ENCODE measurements at places on chromosomes 7 and 10. TPM values are rescaled to one million over a fixed set of nuclear protein-coding genes. Genes with fewer than 3 reads are reported as not detected.

Gene CFAP58
- total RNA-seq, result 0.26 TPM

Gene SLC18A3
- not detected for total RNA-seq

Gene SEMA3C
- total RNA-seq, result 55.4 TPM

Gene NPC1L1
- total RNA-seq, result not detected

Gene SLC13A1
- not detected for total RNA-seq

Gene CALCR
- not detected for total RNA-seq

Gene CLCN1
- not detected for total RNA-seq

Gene AKR1E2
- total RNA-seq, result 2.9 TPM

Gene FAM25C
- total RNA-seq, result not detected

Gene FRMPD2
- total RNA-seq, result not detected

Gene CPA4
- total RNA-seq, result 49.9 TPM

Gene HMX2
- total RNA-seq, result not detected

Gene GRID2IP
- total RNA-seq, result 0.09 TPM

Gene SBDS
- 72.1 TPM for total RNA-seq

Gene PON3
- total RNA-seq, result 4.0 TPM
